LHCN-M2 (cell line): ENCODE measurements at places on chromosomes 3 and 15.

- DNase-seq, result no peak
Measured at GRCh38 chr3:108863799-108864135, 41.2 kb downstream of the TRAT1 start.

GRCh38 chr3:191244242-191244867 lies 45.3 kb downstream of the OSTN start:
- DNase-seq, result peak; percentile 26

- DNase-seq, result no peak
Measured at GRCh38 chr15:93066224-93066681, 22.8 kb downstream of the RGMA start.

DNA sequence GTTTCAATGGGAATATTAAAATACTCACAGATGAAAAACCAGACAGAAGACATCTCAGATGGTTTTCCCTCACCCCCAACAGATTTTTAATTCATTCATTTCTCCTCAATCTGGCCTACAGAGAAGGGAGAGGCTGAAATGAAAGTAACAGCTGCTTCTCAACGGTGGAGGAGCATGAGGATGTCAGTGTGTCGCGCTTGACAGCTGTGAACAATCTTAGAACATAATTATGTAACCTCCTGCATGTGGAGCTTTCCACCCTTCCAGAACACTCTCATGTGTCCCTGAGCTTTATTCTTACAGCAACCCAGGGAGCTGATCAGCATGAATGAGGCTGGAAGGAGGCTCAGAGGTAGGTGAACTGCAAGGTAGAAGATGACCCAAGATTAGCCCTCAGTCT lies 52.7 kb downstream of the MB21D2 start:
- peak; percentile 85 for DNase-seq
